T-helper 9 cell (primary cell): ENCODE measurements at places on chromosomes 4 and X.

DNA sequence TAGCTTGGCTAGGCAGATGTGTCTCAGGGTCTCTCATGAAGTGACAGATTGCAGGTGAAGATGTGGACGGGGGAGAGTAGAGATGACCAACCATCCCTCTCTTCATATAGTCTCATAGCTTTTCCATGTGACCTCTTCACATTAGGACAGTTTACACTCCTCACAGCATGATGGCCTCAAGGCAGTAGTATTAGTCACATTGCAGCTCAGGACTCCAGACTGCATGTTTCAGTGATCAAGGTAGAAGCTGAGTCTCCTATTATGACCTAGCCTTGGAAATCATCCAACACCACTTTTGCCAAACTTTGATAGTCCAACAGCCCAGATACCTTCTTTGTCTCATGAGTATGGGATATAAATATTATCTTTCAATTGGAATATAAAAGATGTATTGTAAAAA, 147.7 kb downstream of the GASK1B start:
- no peak for DNase-seq

- no peak for DNase-seq
These were observed 18.7 kb downstream of the SHISA3 start for GRCh38 chr4:42416017-42416416.

- DNase-seq: no peak
These were observed 127.6 kb upstream of the SH3RF1 start for GRCh38 chr4:169398316-169398715.

DNA sequence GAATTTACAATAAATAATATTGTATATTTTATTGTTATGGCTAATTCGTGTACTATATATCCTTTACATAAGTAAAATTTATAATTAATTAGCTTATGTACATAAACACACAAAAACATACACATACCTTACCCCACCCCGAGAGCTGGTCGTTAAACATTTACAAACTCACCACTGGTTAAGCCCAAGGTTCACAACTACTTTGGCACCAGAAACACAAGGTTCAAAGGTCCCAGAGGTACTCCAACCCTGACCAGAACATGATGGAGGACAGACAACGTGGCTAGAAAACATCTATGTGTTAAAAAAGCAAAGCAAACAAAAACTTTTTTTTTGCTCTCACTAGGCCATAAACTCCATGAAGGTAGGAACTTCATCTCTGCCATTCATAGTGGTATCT, 37.7 kb downstream of the SLC25A5 start:
- DNase-seq: no peak

DNA sequence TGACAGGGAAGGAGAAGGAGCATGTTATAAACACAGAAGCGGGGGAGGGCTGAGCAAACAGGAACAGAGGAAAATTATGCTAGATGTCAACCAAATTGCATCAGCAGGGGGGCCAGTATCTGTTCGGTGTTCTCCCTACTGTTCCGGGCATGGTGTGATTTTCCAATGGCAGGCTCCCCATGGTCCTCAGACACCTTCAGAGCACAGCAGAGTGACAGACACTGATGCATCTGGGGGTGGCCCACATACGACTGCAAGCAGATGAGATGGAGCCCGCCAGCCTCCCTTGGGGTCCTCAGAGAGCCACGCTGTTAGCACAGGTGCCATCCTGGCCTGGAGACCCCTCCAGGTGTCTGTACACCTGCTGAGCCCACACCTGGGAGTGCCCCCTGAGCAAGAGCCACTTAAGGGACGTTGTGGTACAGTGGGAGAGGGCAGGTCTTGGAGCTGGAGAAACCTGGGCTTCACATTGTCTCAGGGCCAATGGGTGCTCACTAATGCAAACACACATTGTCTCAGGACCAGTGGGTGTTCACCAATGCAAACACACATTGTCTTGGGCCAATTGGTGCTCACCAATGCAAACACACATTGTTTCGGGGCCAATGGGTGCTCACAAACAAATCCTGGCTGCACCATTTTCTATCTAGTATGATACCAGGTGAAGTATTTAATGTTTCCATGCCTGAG, 95.4 kb downstream of the SLC2A9 start:
- DNase-seq: no peak

DNA sequence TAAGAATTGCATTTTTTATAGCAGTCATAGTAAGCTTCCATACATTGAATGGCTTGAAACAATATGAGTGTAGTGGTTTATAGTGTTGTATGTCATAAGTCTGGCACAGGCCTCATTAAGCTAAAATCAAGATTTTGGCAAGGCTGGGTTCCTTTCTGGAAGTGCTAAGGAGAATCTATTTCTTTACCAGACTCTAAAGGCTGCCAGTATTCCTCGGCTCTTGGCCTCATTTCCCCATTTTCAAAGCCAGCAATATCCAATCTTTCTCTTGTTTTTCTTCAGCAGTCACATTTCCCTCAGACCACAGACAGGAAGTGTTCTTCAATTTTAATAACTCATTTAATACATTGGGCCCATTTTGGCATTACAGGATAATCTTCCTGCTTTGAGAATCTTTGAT, 1155.5 kb upstream of the PABPC4L start:
- no peak for DNase-seq

GRCh38 chrX:19739683-19740082, 147.7 kb downstream of the SH3KBP1 start:
- DNase-seq: peak; percentile 35

- DNase-seq: no peak
These were observed 1027.3 kb downstream of the PCDH18 start for GRCh38 chr4:136505020-136505419.

DNA sequence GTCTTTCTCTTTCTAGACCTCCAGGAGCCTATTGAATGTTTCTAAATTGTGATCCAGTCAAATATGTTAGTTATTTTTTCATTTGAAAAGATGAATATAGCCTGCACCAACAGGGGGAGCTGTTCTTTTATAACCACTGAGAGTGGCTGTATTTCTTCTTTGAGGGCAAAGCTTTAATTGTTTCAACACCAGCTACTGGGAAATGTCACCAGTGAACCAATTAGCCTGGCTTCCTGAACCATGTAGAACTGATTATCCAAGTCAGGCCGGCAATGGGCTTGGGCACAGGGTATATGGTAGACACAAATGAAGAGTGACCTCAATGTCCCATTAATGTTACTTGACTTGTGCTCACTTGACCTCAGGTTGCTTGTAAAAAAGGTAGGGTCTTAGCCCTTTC, 4.8 kb upstream of the DAPP1 start:
- peak; percentile 29 for DNase-seq

- no peak for DNase-seq
These were observed 34.7 kb downstream of the SORCS2 start for GRCh38 chr4:7227008-7227407.

GRCh38 chr4:185204238-185204910, 574 bp upstream of the CFAP97 start:
- no peak for DNase-seq

DNA sequence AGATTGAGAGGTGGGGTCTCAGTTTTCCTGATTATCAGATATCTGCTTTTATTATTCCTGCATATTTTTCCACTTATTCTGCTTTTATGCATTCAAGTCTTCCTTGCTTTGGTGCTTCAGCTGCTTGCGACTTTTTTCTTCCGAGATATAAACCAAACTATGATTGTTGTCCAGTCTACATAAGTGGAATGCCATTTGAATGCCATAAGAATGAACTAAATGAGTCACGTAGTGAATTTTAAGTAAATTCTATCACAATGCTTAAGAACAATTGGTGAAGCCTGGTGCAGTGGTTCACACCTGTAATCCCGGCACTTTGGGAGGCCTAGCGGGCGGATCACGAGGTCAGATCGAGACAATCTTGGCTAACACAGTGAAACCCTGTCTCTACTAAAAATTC, 189.1 kb downstream of the PCDH18 start:
- DNase-seq: no peak

GRCh38 chrX:53458082-53458481, 23.9 kb upstream of the HSD17B10 start:
- no peak for DNase-seq

- DNase-seq: no peak
These were observed 32.7 kb upstream of the MAGED1 start for GRCh38 chrX:51860679-51861078.

DNA sequence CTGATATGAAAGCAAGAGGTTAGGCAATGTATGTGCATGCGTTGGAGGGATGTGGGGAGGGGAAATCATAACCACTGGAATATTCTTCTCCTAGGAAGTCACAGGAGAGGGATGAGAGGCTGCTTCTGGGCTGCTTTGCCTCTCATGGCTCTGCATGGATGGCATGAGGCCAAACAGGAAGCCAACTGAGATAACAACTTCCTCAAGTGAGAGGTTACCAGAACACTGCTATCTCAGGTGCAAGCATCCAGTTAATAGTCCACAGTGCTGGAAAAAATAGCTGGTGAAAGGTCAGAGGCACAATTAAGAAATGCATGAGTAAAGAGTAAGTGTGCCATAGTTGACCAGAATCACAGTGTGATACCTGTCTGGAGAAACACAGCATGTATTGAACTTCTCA, 113.3 kb downstream of the ELOVL6 start:
- DNase-seq: no peak

- DNase-seq: no peak
These were observed 827.8 kb downstream of the SH3BGRL start for GRCh38 chrX:82029571-82030218.

DNA sequence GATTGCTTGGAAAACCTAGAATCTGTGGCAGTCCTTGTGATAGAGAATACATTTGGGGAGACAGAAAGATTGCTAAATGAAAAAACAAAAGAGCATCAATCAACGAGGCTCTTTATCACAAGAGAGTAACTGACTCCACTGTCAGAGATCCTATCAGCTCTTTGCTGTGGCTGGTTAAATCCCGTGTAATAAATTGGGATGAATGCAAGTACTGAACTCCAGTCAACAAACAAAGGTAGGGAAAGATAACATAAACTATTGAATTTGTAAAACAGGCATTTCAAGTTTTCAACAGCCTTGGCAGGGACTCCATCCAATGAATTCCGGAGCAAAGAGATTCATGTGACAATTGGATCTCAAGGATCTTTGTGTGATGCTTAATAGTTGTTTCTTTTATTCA, 21.3 kb downstream of the MMRN1 start:
- no peak for DNase-seq

- DNase-seq: no peak
These were observed 907.7 kb downstream of the RAB28 start for GRCh38 chr4:12576409-12576808.

DNA sequence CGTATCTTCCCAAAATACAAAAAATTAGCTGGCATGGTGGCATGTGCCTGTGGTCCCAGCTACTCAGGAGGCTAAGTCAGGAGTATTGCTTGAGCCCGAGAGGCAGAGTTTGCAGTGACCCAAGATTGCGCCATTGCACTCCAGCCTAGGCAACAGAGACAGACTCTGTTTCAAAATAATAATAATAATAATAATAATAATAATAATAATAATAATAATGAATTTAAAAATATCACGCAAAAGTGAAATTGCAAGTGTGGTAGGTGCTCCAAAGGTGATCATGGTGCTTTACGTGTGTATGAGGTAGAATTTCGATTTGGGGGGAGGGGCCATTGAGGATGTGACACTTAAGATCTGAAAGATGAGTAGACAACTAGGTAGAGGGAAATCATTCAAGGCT, 4.9 kb upstream of the HPSE start:
- no peak for DNase-seq

DNA sequence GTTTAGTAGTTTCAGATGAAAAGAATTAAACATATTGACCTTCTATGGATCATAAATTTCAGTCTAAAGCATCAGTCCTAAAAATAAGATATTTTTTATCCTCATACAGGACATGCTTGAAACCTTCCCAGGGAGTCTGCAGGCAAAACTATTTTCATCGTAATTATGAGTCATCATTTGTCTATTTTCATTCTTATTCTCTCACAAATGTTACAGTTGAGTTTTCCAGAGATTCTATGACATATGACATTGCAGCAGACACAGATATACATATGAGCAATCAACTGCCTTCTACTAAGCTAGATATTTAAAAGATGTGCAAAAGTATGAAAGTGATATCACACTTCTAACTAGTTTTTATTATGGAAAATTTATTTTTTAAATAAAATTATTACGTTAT, 398.0 kb downstream of the MAGEB5 start:
- DNase-seq: no peak

- DNase-seq: no peak
These were observed 13.1 kb downstream of the FNIP2 start for GRCh38 chr4:158781963-158782362.

DNA sequence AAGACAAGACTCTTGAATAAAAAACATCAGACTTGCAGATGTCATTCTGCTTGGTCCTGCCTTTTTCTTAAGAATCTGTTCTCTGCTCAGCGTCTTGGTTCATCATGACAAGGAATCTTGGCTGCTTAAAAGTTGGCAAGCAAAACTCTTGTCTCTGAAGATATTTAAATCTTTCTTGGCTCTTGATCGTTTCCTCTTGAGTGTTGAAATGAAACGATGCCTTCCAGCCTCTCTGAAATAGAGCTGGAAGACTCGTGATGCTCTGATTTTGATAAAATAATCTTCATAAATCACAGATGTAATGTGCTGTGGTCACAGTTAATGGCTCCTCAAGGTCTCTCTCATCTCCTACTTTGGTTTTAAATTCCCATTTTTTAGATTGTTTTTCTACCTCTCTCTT, 39.9 kb upstream of the TMEM192 start:
- DNase-seq: no peak

DNA sequence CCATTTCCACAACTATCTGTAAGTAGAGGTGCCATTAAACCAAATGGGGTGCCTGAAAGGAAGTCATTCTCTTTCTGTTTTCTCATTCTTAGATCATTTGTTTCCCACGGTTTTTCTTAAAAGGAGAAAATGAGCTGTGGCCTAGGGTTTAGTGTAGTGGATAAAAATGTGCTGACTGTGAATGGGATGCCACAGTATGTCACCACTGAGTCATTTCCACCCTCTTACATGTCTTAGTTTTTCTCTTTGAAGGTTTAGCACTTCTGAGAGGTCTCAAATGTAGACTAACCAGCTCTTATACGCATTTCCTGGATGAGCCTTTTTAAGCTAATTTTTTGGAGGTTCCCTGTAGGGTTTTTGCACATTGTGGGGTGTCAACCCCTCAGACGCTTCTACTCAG, 244.5 kb upstream of the SPANXN1 start:
- no peak for DNase-seq

DNA sequence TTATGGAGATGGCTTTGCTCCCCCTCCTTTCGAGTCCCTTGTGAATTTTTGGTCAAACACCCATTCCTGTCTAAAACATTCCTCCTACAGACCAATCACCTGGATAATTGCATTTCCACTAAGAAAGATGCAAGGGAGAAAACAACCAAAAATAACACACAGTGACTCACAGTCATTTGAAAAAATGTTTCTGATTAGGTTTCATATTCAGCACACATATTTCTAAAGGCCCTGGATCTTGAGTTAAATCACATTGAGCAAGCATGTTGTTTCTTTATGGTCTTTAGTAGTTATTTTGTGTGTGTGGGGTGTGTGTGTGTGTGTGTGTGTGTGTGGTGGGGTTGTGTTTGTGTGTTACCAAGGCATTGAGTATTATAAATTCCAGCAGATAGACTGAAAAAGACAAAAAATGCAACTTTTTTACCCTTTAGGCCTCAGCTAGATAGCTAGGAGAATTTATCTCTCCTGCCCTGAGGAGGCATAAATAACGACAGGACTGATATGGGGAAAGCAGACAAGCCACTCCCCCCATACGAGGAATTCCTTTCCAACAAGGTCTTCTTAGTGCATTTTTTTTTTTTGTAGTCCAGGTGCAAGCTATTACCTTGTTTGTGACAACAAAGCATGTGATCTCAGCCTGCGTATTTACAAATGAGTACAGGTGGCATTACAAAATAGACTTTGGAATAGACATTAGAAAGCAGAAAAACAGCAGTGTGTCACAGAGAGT, 265.4 kb upstream of the ADGRL3 start:
- no peak for DNase-seq

- DNase-seq: no peak
These were observed 59.3 kb upstream of the RPL34 start for GRCh38 chr4:108561116-108561515.
